ENCODE measurements at places on chromosomes 5 and 9.

- no peak for DNase-seq
Measured at GRCh38 chr9:7561527-7562080, 238.0 kb downstream of the DMAC1 start.

DNA sequence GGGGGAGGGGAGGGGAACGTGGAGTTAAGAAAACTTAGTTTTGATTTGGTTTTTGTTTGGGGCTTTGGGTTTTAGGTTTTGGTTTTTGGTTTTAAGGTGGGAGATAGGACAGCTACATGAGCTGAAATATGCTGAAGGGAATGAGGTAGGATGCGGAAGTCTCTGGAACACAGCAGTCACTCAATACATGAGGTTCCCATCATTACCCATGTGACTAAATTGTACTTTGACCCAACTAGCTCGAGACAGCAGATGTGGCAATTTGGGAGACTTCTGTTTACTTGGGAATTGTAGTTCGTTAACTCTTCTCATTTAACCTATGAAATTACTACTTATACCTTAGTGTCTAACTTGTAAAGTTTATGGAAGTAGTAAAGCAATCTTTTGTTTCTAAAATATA is 124.2 kb downstream of the TLE1 start:
- DNase-seq: no peak

GRCh38 chr5:107592515-107592914 is 78.2 kb downstream of the EFNA5 start:
- DNase-seq: no peak

DNA sequence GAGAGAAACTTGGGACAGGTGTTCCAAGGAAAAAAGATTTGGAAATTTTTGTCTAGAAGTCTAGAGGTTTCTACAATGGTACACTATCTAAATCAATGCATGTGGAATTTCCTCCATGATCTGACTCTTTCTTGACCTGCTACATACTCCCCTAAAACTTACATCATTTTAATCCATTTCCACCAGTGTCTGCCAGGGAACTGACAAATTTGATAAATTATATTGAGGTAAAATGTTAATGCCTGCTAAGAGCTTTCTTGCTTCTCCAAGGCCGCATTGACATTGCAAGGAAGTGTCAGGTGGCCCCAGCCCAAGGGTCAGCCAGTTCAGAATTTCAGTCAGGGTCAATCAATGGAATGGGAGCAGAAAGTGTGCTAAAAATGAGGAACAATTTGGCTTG is 163.4 kb upstream of the FBXL17 start:
- DNase-seq: no peak

DNA sequence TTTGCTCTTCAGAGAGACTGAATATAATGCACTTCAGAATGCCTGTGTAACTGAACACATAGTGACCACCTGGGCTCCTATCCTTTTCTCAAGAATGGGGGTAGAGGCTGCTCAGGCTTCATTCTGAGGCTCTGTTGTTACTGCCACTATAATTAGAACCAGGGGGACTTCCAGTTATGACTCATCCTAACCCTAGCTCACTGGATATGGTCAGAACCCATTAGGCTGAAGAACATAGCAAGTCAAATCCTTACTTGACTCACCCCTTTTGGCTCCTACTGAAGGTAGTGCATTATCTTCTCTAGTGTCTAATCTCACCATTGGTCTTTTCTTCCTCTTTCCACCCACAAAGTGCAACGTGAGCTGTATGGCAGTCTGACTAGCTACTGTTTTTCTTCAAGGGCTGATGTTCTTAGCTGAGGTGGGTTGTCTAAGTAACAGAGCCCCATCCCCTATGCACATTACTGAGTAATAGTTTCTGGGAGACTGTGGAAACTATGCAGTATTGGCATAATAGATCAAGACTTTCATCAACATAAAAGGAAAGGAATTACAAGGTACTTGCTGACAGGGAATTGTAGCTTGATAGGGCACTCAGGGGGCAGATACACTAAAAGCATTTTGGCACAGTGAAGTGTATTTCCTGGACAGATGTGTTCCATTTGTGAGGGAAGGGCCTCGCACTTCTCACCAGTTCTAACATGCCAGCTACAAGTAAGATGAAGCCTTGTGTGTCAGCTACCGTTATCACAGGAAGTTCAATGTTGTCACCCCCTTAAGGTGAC is 431.0 kb upstream of the MEF2C start:
- DNase-seq: peak; percentile 67

GRCh38 chr9:82491604-82492003 is 503.0 kb downstream of the SPATA31D1 start:
- no peak for DNase-seq

GRCh38 chr5:21397693-21398092 is 1409.7 kb upstream of the CDH18 start:
- no peak for DNase-seq

DNA sequence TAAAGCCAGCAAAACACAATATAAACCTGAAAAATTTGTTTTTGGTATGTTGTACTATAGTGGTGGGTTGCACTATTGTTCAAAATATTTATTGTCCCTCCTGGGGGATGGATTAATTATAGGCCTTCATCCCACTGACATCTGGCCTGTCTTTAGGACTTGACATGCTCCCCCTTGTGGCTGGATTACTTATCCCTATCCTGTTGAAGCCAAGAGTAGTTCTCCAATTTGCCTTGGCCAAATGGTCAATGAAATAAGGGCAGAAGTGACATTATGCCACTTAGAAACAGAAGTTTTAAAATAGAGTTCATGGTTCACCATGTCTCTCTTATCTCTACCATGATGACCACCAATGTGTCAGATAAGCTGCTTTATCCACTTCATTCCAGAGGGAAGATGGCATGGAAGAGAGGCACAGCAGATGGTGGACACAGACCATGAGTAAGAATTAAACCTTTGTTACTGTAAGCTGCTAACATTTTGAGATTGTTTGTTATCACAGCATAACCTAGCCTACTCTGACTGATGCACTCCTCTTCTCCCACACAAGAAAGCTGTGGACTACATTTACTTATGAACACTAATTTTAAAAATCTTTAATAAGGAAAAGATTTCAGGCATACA is 29.2 kb upstream of the ARHGEF28 start:
- no peak for DNase-seq

DNA sequence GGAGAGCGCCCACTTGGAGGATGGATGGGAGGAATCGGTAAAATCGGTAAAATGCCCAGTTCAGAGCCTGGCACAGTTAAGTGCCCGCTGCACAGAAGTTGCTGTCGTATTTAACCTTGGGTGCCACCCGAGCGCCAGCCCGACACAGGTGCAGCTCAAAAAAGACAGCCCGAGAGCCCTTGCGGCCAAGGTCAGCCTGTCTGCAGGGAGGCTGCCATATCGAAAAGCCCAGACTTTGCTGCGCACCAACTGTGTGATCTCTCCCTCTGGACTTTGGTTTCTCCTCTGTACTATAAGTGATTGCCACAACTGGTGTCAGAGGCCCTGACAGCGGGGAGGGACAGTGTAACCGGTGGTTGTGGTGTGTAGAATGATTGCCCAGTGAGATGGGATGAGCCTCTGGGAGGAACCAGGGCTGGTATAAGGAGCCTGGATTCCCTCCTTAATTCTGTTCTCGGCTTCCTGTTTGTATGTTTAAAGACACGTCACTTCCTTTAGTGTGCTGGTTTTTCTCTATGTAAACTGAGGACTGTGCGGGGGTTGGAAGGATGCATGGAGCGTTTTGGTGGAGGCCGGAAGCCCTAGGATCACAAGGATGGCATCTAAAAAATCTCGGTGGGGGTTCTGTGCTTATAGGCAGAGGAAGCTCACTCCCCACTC is 792 bp downstream of the NTMT1 start:
- DNase-seq: peak; percentile 64

GRCh38 chr5:33641744-33642505 is 201.2 kb downstream of the TARS1 start:
- DNase-seq: peak; percentile 6

DNA sequence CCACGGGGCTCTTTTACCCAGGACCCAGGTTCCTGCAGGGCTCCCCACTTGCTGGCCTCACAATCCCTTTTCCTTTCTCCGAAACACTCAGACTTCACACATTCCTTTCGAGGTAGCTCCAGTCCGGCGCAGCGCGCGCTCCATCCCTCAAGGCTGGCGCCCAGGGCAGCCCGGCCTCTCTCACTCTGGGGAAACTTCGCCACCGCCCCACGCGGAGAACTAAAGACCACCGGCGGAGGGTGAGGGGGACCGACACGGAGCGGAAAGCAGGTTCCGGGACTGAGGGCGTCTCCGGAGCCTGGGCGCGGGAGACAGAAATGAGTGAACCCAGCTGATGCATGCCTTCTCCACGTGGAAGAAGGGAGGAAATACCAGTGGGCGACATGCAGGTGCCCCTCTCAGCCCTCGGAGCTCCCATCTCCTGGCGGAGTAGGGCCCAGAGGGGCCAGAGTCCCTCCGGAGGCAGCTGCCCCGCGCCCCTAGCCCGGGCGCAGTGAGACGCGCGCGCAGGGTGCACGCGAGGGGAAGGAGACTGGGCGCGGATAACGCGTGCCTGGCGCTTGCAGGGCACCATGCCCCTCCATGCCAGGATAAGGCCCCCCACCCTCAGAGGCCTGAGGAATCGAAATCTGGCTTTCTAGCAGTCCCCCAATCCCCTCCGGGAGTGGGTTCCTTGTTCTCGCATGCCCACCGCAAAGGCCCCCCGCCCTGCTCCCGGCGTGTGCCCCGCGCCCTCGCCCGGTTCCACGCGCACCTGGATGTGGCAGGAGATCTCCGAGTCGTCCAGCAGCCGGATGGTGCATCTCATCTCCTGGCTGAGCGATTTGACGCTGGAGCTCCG is 650 bp downstream of the FRMD3 start:
- DNase-seq: peak; percentile 11

All from AG08395 (cell line).